ENCODE measurements at places on chromosomes 2 and 18. TPM values are rescaled to one million over a fixed set of nuclear protein-coding genes. Genes with fewer than 3 reads are reported as not detected.

The MC4R gene
- polyA plus RNA-seq = not detected

The LOXHD1 gene
- not detected for polyA plus RNA-seq

The UBXN4 gene
- 75.6 TPM for polyA plus RNA-seq

The UGT1A3 gene
- not detected for polyA plus RNA-seq

The CXCR2 gene
- not detected for polyA plus RNA-seq

The OR6B2 gene
- polyA plus RNA-seq = not detected

The KCTD1 gene
- 6.3 TPM for polyA plus RNA-seq

The ELOA2 gene
- not detected for polyA plus RNA-seq

The SMCHD1 gene
- 10.5 TPM for polyA plus RNA-seq

The AFF3 gene
- polyA plus RNA-seq = 13.8 TPM

The TUBB8B gene
- 0.10 TPM for polyA plus RNA-seq

DNA sequence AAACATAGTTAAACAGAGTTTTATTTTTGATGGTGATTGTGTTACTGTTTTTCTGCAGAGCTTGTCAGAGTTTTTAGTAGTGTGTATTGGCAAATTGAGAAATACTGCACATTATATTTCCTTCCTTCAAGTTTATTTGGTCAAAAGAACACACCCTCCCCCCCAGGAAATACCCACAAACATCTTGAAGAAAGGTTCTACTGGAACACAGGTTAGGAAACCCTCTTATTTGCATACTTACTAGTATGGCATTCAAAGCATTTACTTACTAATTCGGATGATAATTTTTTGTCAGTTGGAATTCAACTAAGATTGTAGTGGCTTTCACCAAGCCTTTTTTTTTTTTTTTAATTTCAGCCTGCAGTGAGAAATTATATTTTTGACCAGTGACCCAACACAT is 9.1 kb downstream of the CAB39 start:
- no peak for DNase-seq

- DNase-seq = no peak
These were observed 64.5 kb downstream of the ZFP36L2 start for GRCh38 chr2:43161650-43162510.

DNA sequence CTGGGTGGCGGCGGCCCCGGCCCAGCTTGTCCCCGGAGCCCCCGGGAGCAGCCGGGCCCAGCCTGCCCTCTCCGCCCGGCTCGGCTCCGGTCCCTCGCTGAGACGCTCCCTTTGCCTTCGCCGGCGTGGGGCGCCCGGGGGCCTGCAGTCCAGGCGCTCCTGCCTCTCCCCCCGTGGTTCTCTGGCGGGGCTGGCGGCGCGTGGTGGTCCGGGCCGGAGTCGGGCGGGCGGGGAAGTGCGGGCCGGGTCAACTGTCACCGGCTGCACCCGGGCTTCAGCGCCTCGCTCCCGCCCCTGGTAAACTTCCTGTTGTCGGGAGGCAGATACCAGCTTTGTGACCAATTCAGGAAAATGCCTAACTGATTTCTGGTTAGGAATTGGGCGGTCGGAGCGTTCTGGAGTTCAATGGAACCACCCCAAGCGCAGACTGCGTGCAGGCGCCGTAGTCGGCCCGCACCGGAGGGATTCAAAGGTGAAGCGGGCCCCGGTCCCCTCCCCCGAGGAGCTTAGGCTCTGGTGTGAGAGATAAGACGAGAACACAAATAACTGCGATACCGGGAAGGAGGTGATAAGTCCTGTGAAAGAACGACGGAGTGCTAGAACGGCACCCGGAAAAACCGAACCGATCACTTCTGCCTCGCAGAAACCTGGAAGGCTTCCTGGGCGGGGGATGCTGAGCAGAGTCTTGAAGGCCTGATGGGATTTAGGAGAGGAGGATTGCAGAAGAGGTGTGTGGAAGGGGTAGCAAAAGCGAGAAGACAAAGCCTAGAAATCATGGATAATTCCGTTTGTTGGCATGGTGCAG is 891 bp downstream of the CAB39 start:
- no peak for DNase-seq

GRCh38 chr2:32427672-32428610 is 71.1 kb downstream of the BIRC6 start:
- DNase-seq = no peak

- no peak for DNase-seq
These were observed 46.0 kb downstream of the LRRFIP1 start for GRCh38 chr2:237673130-237674001.

DNA sequence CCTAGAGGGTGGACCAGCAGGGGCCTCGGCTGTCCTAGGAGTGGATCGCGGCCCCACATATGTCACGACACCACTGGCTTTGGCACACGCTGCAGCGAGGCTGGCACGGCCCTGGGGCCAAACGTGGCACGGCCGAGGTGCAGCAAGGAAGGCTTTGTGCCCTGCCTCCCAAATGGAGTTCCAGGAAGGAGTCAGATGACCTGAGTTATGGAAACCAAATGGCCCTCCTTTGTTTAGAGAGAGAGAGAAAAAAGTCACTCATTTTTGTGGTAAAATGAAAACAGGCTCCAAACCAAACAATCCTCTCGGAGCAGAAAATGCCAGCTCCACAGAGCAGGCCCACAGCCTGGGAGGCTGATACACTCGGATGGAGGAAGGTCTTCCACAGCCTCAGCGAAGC is 105.6 kb downstream of the ANTXR1 start:
- no peak for DNase-seq

DNA sequence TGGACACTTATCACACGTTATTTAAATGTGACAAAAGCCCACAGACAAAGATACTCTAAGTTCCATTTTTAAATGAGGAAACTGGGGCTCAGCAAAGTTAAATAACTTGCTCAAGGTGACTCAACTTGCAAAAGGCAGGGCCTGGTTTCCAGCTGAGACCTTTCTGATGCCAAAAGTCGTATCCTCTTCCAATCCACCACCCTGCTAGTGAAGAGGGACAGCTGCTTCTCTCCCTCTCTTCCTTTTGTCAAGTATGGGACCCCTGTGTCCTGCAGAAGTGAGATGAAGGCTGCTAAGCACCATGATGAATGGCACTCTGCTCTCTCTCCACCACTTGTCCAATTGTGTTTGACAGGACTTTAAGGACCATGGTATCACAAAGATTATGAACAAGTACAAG is 140.9 kb downstream of the DYM start:
- DNase-seq = no peak

DNA sequence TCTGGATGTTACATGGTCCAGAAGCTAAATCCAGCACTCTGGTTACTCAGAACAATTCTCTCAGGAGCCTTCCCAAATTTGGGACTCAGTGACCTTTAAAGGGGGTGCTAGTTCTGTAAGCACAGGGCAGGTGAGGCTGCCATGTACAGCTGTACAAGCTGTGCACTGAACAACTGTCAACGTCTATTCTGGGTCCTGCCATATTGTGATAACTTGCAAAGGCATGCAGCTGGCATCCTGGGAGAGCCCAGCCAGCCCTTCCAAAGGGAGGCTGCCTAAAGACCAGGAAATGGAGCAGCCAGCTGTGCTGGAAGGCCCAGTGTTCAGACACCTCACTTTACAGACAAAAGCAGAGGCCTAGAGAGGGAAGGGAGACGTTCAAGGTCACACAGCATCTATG is 204.8 kb downstream of the KLHL29 start:
- no peak for DNase-seq

GRCh38 chr2:189574793-189575475 is 5.7 kb downstream of the SLC40A1 start:
- no peak for DNase-seq

DNA sequence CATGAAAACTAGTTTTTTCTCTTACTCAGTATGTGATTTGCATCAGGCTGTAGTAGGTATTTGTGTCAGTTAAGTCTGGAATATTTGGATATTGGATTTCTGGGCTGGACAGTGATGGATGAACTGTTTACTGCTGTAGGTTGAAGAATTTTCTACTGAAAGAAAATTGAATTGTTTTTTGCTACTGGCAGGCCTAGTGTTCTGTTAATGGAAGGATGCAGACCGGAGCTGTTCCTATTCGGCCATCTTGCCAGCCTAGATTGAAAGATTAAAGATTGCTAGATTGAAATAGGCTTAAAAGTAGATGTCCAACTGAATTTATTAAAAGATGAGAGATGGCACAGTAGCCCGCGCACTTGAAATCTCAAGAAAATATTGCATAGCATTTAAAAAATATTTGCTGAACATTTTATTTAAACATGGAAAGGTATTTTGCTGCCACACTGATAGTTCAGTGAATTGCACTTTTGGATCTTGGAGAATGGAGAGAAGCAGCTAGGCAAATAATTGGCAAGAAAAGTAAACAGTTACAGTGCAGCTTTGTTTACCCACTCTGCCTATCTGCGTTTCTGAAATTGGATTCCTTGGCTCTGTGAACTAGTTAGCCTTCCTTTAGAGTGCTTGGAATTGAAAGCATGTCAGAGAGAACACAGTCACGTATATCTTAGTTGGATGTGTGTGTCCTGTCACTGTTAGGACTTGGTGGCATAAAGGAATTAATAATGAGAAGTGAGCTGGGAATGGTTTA is 54.1 kb downstream of the EPB41L5 start:
- DNase-seq = no peak

- no peak for DNase-seq
These were observed 117.7 kb upstream of the SETBP1 start for GRCh38 chr18:44562986-44563385.

DNA sequence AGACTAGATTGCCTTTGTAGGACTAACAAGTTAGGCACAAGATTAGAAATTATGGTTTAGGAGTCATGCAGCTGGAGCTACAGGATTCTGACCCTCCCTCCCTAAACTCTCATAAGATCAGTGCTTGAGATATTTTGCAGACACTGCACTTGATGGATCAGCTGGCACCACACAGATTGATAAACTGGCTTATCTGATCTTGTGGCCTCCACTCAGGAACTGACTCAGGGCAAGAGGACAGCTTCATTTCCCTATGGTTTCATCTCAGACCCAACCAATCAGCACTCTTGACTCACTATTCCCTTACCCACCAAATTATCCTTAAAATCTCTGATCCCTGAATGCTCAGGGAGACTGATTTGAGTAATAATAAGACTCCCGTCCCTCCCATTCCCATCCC is 152.3 kb downstream of the DIS3L2 start:
- no peak for DNase-seq

DNA sequence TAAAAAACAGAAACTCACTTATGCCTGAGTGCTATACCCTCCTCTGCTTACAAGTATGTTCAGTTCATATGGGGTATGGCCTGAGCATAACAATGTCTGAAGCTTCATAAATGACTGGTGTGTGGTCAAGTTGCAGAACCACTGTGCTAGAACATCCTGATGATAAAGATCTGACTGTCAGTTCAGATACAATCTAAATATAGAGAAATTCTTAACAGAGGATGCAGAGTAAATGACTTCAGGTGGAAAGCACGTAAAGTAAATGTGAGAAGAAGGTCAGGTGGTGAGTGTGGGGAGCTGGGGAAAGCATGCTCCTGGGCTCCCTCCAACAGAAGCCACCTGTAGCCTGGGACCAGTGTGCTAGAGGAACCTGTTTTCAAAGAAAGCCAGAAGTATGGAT is 926.2 kb downstream of the TSN start:
- no peak for DNase-seq

DNA sequence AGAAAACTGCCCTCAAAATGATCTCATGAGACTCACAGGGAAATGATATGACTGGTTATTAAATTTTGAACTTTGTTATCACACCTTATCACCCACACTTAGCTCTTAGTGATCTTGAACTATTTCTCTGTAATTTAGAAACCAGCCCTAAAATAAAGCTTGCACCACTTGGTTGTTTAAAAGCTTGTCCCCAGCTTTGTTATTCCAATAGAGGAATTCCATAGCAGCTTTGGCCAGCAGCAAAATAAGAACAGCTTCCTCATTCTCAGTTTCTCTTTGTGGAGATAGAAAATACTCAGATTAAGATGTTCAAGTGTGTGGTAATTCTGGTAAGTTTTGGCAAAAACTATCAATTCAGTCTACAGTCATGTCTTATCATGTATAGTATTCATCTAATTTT is 54.4 kb upstream of the CCDC68 start:
- no peak for DNase-seq
